Daoy (cell line): ENCODE measurements at places on chromosomes 2 and 18. TPM values are rescaled to one million over a fixed set of nuclear protein-coding genes. Genes with fewer than 3 reads are reported as not detected.
A peak's percentile ranks its signal among the peaks of the same experiment; 100 is the strongest.

- DNase-seq, result peak; percentile 18
Measured at GRCh38 chr18:31217038-31217849, 54.6 kb upstream of the DSC1 start.

- no peak for DNase-seq
Measured at GRCh38 chr2:35606394-35606793, 749.2 kb upstream of the CRIM1 start.

- DNase-seq, result no peak
Measured at GRCh38 chr2:237061356-237061755, 24.3 kb upstream of the COPS8 start.

DNA sequence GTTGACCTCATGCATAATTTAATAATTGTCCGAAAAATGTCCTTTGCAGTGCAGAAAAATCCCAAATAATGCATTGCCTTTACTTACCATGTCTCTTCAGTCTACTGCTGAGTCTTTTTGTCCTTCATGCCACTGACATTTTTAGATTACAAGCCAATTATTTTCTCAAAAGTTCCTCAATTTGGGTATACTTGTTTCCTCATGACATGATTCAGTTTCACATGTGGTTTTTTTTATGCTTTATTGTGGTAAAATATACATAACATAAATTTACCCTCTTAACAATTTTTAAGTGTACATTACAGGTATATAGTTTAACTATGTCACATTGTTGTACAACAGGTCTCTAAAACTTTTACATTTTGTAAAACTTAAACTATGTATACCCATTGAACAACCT, 81.0 kb downstream of the EPC2 start:
- DNase-seq, result no peak

GRCh38 chr2:228845162-228845925, 425.7 kb downstream of the PID1 start:
- DNase-seq, result no peak

DNA sequence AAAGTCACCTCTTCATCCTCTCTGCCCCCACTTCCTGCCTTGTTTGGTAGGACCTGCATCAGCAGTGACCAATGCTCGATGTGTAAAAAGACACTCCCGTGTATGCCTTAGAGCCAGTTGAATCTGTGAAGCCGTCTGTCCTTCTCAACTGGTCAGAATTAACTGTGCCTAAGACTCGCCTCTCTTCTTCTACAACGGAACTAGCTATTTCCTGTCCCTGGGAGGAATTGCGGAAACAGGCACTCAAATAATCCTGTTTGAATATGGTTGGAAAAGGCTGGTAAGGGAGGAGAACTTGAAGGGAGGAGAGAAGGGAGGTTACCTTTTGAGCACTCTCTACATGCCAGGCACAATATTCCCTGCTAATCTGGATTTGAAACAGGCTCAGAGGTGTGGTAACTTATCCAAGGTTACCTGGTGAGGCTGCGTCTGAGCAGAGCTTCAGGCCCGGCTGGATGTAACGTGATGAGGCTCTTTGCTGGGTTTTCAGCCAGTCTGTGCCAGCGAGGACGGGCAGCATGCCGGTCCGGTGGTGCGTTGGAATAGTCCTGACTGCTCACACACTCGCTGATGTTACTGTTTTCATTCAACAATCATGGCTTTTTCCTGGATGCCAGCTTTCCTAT, 127.0 kb downstream of the FAM168B start:
- DNase-seq, result no peak

GRCh38 chr2:36607947-36608346, 10.0 kb upstream of the FEZ2 start:
- no peak for DNase-seq

DNA sequence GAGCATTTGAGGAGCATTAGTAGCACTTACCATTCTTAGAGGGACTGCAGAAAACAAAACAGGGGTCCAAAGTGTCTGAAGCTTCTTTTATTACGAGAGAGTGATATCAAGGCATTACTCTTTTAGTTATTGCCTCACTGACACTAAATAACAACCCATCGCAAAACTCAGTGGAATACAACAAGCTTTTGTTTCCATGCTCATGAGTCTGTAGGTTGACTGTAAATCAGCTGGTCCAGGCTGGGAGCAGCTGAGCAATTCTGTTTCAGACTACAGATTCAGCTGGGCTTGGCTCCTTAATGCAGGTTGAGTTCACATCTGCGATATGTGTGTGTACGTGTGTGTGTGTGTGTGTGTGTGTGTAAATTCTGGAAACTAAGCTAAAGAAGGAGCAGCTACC, 501.8 kb upstream of the PKDCC start:
- DNase-seq, result no peak

GRCh38 chr2:227115761-227116160, 48.2 kb downstream of the COL4A4 start:
- no peak for DNase-seq

GRCh38 chr2:64679673-64680425, 26.1 kb upstream of the SERTAD2 start:
- no peak for DNase-seq

DNA sequence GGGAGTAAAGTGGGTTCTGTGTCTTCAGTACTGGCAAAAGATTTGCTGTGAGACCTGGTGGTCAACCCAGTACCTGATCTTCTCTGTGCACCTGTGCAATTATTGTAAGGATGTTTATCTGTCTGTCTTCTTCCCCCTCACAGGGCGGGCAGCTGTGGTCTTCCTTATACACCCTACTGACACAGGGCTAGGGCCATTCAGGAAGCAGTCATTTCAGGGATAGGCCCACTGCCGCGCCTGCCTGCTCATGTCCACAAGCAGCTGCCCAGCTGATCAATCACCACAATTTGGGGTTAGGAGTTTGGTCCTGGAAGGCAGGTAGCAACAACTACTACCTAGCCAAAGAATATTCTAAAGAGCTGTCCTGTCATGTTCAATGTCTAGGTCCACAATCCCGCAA, 1.2 kb upstream of the CNNM4 start:
- no peak for DNase-seq

DNA sequence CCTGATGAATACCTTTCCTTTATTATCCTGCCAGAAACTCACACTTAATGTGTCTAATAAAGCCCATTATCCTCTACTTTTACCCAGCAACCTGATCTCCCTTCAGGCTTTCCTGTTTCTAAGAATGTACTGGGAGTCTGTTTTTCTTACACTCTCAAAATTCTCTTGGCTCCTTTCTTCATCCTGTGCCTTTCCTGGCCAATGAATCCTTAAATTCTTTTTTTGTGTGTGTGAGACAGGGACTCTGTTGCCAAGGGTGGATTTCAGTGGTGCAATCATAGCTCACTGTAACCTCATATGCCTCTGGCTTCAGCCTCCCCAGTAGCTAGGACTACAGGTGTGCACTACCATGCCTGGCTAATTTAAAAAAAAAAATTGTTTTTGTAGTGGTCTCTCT, 72.7 kb downstream of the MAP2 start:
- DNase-seq, result peak; percentile 6

GRCh38 chr2:26900831-26901321, 52.9 kb downstream of the DPYSL5 start:
- DNase-seq, result no peak

DNA sequence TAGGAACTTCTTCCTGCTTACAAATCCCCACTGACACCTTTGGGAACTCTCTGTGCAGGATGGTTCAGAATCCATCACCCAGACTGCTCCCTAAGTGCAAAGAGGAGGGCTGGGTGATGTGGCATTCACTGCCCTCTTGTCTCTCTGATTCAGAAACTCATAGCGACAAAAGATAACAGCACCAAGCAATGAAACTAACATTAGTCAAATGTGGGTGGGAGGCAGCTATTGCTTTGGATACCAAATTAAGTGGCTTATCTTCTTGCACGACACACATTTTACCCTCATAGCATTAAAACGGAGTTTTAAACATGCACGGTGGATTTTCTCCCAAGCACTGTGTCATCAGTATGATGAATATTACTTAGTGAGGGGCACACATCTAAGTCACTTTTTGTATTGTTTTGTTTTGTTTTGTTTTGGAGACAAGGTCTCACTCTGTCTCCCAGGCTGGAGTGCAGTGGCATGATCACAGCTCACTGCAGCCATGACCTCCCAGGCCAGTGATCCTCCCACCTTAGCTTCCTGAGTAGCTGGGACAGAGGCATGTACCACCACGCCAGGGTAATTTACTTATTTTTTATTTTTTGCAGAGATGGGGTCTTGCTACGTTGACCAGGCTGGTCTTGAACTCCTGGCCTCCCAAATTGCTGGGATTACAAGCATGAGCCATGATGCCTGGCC, 40.9 kb upstream of the NEB start:
- peak; percentile 46 for DNase-seq

- no peak for DNase-seq
Measured at GRCh38 chr2:143521396-143521795, 392.2 kb downstream of the ARHGAP15 start.

DNA sequence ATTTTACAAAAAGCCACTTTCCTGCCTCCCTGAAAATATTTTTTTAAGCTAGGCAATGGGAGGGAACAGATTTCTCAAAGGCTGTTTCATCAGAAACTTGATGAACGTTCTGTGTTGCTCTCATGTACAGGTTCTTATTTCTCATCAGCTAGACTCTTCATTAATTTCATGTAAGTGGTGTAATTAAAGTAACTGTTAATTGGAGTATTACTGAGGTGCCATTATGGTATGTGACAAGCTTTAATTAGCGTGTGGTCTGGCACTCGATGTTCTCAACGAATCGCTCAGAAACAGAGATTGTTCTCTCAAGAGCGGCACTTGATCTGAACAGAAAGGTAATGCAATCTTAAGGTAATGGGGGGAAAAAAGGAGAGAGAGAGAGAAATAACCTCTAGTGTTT, 81.9 kb upstream of the MYCN start:
- DNase-seq, result no peak

- DNase-seq, result no peak
Measured at GRCh38 chr2:15672961-15673918, 81.6 kb downstream of the DDX1 start.

DNA sequence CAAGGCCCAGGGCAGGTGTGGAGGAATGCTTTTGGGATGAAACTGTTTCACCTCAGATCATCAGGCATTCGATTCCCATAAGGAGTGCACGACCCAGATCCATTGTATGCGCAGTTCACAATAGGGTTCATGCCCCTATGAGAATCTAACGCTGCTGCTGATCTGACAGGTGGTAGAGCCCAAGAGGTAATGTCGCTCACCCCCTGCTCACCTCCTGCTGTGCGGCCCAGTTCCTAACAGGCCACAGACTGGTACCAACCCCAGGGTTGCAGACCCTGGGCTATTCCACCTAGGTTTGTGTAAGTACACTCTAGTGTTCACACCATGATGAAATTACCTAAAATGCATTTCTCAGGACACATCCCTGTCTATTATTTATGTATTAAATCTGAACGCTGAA, 72.5 kb downstream of the COPS8 start:
- DNase-seq, result no peak

DNA sequence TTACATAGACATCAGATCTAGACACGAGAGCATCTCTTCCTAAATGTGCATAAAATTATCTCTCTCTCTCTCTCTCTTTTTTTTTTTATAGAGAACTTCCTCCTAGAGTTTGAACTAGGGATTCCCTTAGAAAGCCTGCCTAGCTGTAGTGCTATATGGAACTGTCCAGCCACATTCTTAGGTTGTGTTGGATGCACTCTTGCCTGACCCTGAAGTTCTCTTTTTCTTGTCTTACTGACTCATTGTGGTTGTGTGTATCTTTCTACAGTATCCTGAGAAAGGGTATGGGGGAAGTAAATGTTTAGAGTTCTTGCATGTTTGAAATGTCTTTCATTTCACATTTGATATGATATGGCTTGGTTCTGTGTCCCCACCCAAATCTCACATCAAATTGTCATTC, 368.2 kb downstream of the CDH2 start:
- no peak for DNase-seq

- DNase-seq, result no peak
Measured at GRCh38 chr2:181848261-181848886, 43.2 kb upstream of the ITPRID2 start.

DNA sequence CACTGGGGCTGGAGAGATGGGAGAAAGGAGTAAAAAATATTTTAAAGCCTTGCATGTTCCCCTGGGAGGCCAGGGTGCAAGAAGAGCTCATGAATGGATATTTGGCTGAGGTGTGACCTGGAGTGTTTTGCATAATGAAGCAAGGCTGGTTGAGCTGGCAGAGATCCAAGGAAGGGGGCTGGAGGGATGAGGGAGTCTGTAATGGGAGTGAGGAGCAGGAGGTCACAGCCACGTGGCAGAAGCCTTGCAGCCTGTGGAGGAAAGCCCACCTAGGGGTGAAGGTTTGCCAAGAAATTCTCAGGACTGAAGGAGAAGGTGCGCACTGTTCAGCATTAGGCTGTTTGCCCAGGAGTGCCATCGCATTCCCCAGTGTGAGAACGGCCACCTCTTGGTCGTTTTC, 40.3 kb upstream of the ATP8B1 start:
- DNase-seq, result no peak

- peak; percentile 60 for DNase-seq
Measured at GRCh38 chr2:205751569-205752031, 69.3 kb downstream of the NRP2 start.

DNA sequence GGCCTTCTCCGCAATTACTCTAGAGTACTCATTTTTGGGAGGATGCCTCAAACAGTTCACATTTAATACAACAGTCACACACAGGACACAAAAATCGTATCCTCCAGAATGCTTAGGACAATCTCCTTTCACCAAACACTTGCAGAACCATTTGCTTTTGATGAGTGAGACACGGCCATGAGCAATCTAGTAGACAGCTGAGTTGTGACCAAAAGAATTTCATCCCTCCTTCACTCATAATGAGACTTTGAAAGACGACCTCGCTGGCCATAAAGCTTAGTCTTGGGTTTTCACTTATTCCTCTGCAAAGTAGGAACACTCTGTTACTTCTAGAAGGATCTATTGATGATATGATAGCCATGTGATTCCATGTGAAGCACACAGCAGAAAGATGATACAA, 87.5 kb upstream of the SLC35G4 start:
- DNase-seq, result no peak

DNA sequence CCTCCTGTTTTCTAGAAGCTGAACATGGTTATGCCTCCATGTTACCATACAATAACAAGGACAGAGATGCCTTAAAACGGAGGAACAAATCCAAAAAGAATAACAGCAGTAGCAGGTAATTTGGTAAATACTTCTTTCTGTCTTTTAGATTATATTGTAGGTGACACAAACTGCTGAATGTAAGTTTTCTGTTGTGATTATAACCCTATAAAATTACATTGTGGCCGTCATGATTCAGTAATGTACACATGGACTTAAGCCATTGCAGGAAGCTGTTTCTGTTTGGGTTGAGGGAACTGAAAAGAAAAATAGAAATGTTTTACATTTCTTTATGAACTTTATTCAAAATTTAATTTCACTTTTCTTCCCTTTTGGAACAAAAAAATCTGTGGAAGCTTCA, 1.2 kb downstream of the MXD1 start:
- DNase-seq, result no peak

The GCC2 gene
- 12.9 and 19.8 TPM in 2 replicates for total RNA-seq

The ZNF516 gene
- 4.9 and 6.3 TPM in 2 replicates for total RNA-seq

The CTDSP1 gene
- 27.4 and 36.3 TPM in 2 replicates for total RNA-seq

The ARID5A gene
- total RNA-seq, result 2.9 and 5.4 TPM in 2 replicates

The POTEJ gene
- 0.06 and 0.18 TPM in 2 replicates for total RNA-seq

The EGR4 gene
- total RNA-seq, result not detected in 2 replicates

The ABCG8 gene
- not detected in 2 replicates for total RNA-seq
